CD8-positive, alpha-beta memory T cell (primary cell): ENCODE measurements at places on chromosomes 2 and 18. TPM values are rescaled to one million over a fixed set of nuclear protein-coding genes. Genes with fewer than 3 reads are reported as not detected.
A peak's percentile ranks its signal among the peaks of the same experiment; 100 is the strongest.

Gene SH3BP4
- total RNA-seq = not detected

GRCh38 chr18:34224423-34225217 lies at the start of gene NOL4:
TSS of gene NOL4 (minus strand) at chr18:34224913. CDS start at chr18:34223253, 1,660 bp downstream.
- no peak within 1 kb of the TSS for H3K27ac ChIP-seq
- no peak within 1 kb of the TSS for H3K4me3 ChIP-seq
- H3K27me3 ChIP-seq = no peaks in the 10 kb centered on the region
- no peaks in the 10 kb centered on the region for H3K36me3 ChIP-seq
- no peak for DNase-seq

DNA sequence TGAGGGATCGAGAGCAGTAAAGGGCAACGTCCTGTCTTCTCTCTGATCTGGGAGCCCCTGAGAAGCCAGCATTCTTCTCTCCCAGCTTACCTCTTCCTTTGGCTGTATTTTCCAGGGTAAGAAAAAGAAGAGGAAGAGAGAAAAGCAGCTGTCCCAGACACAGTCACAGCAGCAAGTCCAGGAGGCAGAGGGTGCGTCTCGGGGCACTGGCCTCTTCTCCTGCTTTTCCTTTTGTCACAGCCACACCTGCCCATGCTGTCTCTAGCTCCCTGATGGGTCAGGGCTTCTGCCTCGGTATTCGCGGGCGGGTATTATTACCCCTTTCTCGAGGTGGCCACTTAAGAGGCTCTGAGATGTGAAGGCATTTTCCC lies 20.3 kb downstream of the TGOLN2 start:
- H3K4me3 ChIP-seq = peak overlapping the region; percentile 34
- DNase-seq = no peak
- peaks cover 31% of the 10 kb centered on the region for H3K4me1 ChIP-seq
- H3K36me3 ChIP-seq = no peaks in the 10 kb centered on the region
- H3K27me3 ChIP-seq = no peaks in the 10 kb centered on the region

DNA sequence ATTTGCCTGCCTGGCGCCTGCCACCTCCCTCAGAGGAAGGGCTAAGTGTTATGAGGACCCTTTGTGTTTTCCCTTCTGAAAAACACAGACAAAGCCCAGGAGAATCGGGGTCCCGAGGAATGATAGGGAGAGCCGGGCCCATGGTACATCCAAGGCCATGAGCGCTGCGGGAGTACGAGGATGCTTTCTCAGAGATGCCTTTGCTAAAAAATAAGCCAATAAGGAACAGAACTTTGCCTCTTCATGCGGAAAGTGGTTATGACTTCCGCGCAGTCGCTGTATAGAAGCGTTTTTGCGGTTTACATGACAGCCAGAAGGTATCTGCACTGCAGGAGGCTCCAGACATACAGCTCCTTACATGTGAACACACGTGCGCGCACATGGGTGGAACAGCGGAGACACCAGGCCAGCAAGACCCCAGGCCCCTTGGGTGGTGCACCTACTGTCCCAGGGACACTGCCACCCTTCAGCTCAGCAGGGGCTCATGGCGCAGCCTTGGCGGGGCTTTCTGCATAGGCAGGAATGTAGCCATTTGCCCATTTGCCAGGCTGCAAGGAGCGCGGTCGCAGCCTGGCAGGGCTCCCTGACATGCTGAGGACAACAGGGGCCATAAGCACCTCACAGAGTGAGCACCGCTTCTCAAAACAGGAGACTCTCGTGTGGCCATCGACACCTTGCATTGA lies 252.4 kb upstream of the SALL3 start:
- no peaks in the 10 kb centered on the region for H3K4me1 ChIP-seq
- no peak overlapping the region for H3K4me3 ChIP-seq
- no peak overlapping the region for H3K27ac ChIP-seq
- H3K27me3 ChIP-seq = no peaks in the 10 kb centered on the region

DNA sequence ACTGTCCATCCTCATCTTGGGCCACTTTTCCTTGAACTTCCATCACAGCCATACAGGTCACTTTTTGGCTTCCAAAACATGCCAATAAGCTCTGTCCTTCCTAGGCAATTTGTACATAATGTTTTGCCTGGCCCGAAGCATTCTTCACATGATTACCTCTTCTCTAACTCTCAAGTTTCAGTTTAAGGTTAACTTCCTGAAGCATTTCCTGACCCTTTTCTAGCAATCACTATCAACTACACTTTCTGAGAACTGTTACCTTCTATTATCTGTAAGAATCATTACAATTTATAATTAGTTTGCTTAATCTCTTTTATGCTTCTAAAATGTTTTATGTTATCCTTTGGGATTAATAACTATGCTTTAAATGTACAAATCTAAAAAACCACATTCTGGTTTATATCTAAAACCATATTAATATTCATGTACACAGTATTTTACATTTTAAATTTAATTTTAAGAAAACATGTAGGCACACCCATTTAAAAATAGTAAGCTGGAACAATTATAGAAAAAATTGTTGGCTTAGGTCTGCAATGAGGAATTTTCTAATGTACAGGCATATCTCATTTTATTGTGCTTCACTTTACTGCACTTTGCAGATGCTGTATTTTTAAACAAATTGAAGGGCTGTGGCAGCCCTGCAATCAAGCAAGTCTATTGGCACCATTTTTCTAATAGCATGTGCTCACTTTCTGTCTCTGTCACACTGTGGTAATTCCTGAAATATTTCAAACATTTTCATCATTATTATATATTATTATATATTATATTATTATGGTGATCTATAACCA lies 76.4 kb downstream of the C2orf74 start:
- no peak overlapping the region for H3K4me3 ChIP-seq
- H3K27me3 ChIP-seq = no peaks in the 10 kb centered on the region
- peaks cover 11% of the 10 kb centered on the region for H3K4me1 ChIP-seq
- H3K36me3 ChIP-seq = peaks cover 12% of the 10 kb centered on the region

GRCh38 chr2:10861765-10862164 lies 49.2 kb upstream of the PDIA6 start:
- DNase-seq = no peak
- H3K27me3 ChIP-seq = no peaks in the 10 kb centered on the region
- no peaks in the 10 kb centered on the region for H3K36me3 ChIP-seq
- H3K4me1 ChIP-seq = peaks cover 22% of the 10 kb centered on the region
- no peak overlapping the region for H3K4me3 ChIP-seq

GRCh38 chr2:75676464-75676863 lies 29.9 kb downstream of the MRPL19 start:
- H3K27ac ChIP-seq = no peak overlapping the region
- no peaks in the 10 kb centered on the region for H3K4me1 ChIP-seq
- no peaks in the 10 kb centered on the region for H3K27me3 ChIP-seq
- DNase-seq = no peak

Gene B3GNT7
- 0.16 TPM for total RNA-seq

Gene PCGF1
- total RNA-seq = 29.6 TPM

DNA sequence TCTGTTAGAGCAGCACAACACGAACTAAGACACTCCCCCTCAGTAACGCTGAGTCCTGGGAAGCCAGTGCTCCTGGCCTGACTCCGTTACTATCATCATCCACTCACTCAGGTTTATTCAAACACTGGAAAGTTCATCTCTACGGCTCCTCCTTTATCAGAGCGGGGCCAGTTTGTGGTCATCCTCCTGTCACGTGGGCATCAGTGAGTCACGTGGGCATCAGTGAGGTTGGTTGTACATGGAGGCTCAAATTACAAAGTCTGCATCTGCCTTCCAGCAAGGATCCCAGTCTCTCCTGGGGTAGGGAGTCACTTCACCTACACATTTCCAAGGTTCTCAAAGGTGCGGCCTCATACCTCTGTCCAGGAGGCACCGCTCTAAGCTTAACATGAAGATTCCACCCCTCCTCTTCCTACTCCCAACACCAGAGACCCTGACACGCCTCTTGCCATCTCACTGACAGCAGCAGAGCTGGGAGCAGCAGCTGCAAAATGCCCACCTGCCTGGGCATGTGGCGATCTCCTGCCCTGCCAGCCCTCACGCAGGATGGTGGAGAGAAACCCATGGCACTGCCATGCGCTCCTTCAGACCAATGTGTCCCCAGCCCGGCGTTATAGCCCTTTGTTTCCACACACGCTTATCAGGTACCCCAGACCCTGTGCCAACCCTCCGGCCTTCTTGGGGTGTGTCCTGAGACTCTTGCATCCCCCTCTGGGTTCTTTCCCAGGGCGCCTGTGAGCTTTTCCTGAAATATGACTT lies 99.2 kb upstream of the PTPRM start:
- no peaks in the 10 kb centered on the region for H3K36me3 ChIP-seq
- no peaks in the 10 kb centered on the region for H3K4me1 ChIP-seq
- H3K4me3 ChIP-seq = no peak overlapping the region
- DNase-seq = no peak

DNA sequence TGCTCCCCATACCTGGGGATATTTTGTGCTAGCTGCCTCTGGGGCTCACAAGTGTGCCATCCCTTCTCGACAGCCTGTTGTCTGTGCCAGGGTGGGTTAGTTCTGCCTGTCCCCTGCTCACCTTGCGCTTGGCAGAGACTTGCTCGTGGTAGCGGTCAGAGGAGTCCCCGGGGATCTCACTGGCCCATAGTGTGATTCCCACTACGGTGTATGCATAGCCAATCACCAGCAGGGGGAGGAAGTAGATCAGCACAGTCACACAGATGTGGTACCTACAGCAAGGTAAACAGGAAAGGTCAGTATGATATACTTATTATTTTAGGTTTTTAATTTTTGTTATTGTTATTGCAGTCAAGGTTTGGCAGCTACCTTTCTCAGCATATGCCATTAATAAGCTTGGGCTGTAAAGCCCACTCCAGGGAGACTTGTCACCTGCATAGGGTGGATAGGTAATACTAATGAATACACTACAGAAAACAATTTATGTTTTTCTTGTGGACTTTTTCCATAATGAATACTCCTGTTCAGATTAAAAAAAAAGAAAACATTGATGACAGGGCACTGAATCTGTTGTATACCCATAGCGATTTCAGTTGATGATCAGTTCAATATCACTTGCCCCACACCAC lies 95.2 kb downstream of the POLE4 start:
- H3K27me3 ChIP-seq = no peaks in the 10 kb centered on the region
- H3K4me3 ChIP-seq = no peak overlapping the region
- H3K36me3 ChIP-seq = no peaks in the 10 kb centered on the region
- no peaks in the 10 kb centered on the region for H3K4me1 ChIP-seq

Gene PLB1
- total RNA-seq = 0.35 TPM

DNA sequence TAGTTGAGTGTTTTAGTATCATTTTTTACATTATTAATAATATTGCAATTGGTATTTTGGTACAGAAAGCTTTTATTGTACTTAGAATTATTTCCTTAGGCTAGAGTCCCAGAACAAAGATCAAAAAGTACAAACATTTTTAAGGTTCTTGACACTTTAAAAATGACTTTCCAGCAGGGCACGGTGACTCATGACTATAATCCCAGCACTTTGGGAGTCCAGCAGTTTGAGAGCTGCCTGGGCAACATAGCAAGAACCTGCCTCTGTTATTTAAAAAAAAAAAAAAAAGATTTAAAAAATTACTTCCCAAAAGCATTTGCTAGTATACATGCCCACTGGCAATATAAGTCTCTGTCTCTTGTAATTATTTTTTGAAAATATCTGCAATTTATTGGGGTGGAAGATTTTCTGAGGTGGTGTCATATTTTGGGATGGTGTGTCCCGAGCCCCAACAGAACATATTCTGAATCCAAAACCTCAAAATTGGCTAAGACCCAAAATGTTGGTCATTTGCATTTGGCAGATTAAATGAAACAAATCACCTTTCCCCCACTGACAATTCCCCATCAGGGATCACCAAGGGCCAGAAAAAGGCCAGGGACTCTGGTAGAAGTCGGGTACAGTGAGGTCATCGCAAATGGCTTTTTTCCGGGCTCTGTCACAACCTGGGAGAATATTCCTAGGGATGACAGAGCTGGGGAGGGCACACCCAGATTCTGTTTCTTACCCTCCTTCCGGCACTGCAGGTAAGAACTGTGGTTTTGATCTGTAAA lies 42.1 kb downstream of the NIFK start:
- no peak overlapping the region for H3K4me3 ChIP-seq
- peaks cover 10% of the 10 kb centered on the region for H3K4me1 ChIP-seq
- no peaks in the 10 kb centered on the region for H3K27me3 ChIP-seq
- H3K36me3 ChIP-seq = no peaks in the 10 kb centered on the region

Gene RAB6C
- not detected for total RNA-seq

DNA sequence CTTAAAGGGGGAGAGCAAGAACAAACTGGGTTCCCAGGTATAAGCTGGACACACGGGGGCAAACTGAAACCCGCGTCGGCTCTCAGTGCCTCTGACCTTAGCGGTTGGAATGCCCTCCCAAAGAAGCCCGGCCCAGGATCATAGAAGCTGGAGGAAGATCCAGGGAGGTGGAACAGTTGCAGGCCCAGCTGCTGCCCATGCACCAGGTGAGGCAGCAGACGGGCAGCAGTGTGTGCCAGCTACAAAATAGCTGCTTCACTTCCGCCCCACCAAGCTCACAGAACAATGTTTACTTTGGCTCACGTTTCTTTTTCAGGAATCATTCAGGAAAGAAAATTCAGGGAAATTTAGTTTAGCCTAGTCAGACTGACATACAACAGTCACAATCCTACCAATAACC lies 3.9 kb upstream of the ERMN start:
- H3K36me3 ChIP-seq = no peaks in the 10 kb centered on the region
- H3K27me3 ChIP-seq = no peaks in the 10 kb centered on the region
- H3K27ac ChIP-seq = no peak overlapping the region
- no peak for DNase-seq
- peaks cover 55% of the 10 kb centered on the region for H3K4me1 ChIP-seq
- no peak overlapping the region for H3K4me3 ChIP-seq

Gene FHL2
- total RNA-seq = 3.5 TPM

DNA sequence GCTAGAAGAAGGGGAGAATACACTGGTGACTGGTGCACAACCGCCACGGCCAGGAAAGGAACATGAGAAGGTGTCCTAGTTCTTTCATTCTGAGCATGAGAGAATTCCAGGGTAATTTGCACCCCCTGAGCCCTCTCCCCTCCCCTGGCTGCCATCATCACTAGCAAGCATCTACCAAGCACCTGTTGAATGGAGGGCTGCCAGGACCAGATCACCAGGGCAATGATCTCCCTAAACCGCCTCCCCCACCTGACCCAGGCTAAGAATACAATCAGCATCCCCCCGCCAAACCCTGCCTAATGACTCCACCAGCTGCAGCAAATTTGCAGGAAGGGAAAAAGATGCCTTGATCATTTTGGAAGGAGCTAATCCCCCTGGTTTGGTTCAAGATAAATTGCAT lies 100.2 kb downstream of the STPG4 start:
- DNase-seq = no peak
- H3K27ac ChIP-seq = no peak overlapping the region
- no peak overlapping the region for H3K4me3 ChIP-seq
- H3K36me3 ChIP-seq = peaks cover 10% of the 10 kb centered on the region

GRCh38 chr2:48328942-48329723 lies 200.8 kb upstream of the STON1 start:
- H3K4me1 ChIP-seq = peaks cover 61% of the 10 kb centered on the region
- no peaks in the 10 kb centered on the region for H3K36me3 ChIP-seq
- no peak overlapping the region for H3K4me3 ChIP-seq
- no peak overlapping the region for H3K27ac ChIP-seq
- no peak for DNase-seq
- H3K27me3 ChIP-seq = no peaks in the 10 kb centered on the region

Gene ANKRD30BL
- not detected for total RNA-seq
